ENCODE measurements at places on chromosomes 2 and 18.

- no peak for DNase-seq
These were observed 138.8 kb downstream of the EVA1A start for GRCh38 chr2:75421986-75422385.

GRCh38 chr2:41644936-41645335 lies 402.9 kb upstream of the PKDCC start:
- no peak for DNase-seq

GRCh38 chr2:165745916-165746315 lies 48.1 kb downstream of the GALNT3 start:
- DNase-seq, result no peak

DNA sequence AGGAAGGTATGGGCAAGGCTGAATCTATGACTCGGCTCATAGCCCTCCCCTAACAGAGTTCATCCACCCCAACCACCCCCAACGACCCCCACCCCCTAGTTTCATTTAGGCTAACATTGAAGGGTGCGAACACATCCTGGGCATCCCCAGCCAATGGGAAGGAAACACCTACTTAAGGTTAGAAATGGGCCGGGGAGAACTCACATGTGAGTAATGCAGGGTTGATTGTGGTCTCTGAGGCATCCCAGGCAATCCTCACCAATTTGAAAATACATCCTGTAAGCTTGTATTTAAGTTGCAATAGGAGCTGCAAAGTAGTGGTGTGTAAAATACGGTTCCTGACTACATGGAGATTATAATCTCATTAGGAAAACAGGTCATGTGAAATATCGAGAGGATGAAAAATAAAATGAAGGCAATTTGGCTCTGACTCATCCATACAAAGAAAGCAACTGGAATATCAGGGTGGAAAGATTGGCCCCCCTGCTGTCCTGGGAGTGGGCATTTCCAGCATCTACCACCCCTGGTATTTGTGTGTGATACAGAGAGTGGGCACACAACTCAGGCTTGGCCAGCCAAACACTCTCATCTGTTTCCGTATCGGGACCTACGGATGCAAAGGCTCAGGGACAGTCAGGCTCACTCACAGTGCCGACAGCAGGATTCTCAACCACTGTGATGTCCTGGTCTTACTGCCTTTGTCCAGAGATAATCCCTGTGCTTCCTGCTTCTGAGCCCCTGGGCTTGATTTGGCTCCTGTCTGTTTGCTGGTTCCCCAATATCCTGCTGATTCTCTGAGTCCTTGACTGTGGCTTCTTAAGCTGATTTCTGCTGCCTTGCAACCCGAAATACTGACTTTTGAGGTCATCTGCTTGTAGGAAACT lies 90.0 kb upstream of the NCKAP5 start:
- DNase-seq, result no peak

GRCh38 chr2:178836807-178837206 lies 29.6 kb upstream of the TTN start:
- DNase-seq, result no peak

- DNase-seq, result no peak
These were observed 48.1 kb downstream of the MAIP1 start for GRCh38 chr2:200003444-200003843.

DNA sequence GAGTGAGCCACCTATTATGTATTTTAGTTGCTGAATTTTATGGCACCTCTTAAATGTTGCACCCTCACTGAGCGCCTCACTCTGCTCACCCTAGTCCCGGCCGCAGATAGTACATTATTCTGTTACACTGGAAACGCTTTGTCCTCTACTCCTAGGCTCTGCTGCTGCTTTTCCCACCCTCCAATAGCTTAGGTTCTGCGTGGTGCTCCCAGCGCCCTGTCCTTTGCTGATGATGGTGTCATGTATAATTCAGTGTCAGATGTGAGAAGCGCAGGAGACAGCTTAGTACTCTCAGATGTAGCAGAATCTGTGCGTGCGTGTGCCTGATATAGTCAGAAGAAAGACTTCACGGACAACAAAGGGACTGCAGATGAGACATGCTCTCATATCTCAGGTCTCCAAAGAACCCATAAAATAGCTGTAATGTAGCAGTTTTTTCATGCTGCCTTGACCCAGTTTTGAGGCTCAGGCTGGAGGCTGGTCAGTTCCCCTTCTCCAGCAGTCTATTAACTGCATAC lies 1.4 kb upstream of the REEP1 start:
- DNase-seq, result no peak

DNA sequence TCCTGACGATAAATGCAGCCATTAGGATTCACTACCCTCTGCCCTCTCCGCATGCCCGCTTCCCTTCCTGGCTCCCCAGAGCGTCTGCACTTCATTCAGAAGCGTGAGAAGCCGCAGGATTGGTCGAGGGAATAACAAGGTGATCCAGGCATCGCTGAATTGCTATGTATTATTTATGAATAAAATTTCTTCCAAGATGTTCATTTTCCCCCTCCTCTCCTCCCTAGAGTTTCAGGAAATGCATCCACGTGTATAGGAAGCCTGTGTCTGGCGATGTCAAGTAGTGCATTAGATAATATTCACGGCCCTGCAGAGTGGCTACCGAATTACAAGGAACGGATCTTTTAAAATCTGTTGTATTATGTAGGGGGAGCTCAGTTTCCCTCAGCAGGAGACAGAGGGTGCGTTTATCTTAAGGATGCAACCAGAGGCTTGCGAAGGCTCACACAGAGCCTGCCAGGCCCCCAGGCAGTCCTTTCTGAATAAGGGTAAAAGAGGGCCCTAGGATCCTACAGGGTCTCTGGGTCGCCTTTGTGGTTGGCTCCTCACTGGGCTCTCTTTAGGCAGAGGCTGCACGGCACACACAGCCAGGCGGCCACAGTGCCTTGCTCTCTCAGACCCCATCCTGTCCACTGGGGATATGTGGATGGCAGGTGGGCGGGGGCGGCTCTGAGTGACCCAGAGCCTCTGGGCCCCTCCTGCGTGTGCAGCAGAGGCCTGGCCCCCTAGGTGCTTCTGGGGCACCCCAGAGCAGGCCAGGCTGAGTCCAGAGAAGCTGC lies 224.1 kb upstream of the PXDN start:
- no peak for DNase-seq

DNA sequence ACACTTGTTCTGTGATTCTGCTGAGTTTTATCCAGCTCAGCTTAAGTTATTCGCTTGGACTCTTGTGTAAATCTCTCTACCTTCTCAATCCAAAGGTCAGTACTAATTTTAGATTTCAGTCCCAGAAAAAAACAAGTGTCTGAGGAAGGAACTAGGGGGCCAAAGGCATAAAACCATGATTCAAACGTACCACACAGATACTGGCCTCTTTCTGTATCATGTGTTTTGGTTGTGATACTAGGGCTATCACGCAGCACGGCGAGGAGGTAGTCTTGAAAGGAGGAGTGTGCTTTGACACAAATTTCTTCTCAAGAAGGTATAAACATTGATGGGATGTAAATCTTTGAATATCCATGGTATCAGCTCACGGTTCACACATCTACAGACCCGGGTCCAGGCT lies 8.3 kb downstream of the SERPINE2 start:
- no peak for DNase-seq

GRCh38 chr2:1505031-1505441 lies 91.8 kb downstream of the TPO start:
- no peak for DNase-seq

GRCh38 chr18:45019469-45019868 lies 338.8 kb downstream of the SETBP1 start:
- no peak for DNase-seq

DNA sequence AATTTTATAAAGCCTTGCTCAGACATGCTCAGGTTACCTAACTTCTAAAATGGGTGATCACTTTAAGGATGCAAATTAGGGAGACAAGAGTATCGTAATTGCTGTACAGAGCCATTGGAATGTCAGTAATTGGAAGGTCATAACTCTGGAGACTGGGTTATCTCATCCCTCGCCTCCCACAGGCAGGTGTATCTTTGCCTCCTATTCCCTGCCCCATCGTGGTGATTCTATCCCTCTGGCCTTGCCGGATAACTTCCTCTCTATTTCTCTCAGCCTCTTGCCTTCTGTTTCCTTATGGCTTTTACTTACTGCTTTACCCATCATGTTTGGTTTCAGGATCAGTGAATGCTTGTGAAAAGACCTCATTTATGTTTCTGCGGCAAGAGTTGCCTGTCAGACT lies 2.5 kb downstream of the PDK1 start:
- no peak for DNase-seq

GRCh38 chr2:158079672-158080071 lies 22.0 kb upstream of the UPP2 start:
- no peak for DNase-seq

DNA sequence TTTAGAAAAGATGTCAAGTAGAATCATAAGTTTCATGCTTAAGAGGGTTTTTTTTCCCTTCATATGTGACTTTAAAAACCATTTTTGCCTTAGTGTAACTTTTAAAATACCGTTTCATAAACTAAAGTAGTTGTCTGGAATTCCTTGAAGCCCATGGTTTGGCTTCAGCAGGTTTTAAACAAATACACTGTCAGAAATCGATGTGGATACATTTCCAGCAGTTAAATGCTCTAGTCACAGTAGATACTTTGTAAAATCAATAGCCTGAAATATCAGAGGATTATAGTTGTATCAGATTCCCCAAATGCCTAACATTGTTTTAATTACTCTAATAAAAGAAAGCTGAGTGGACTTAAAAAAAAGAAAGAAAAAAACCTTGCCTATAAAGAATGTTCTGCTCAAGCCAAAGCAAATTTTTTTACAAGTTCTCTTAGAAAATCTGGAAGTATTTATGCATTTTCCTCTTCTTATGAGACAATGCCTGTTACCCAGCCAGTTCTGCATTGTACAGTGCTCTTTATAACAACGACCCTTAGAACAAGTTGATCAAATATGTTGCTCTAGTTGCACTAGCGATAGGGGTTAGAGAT lies 260.5 kb downstream of the LTBP1 start:
- DNase-seq, result no peak

GRCh38 chr2:179107737-179108136 lies 57.8 kb upstream of the CCDC141 start:
- no peak for DNase-seq

GRCh38 chr2:241890524-241891235 lies 21.2 kb downstream of the RTP5 start:
- DNase-seq, result no peak

GRCh38 chr2:147327613-147328012 lies 517.2 kb upstream of the ACVR2A start:
- DNase-seq, result peak; percentile 14

- DNase-seq, result no peak
These were observed 11.5 kb downstream of the NTSR2 start for GRCh38 chr2:11658208-11659114.

GRCh38 chr2:172172513-172173173 lies 69.9 kb upstream of the DLX2 start:
- DNase-seq, result peak; percentile 66

GRCh38 chr2:157194844-157195243 lies 62.7 kb upstream of the GALNT5 start:
- no peak for DNase-seq

DNA sequence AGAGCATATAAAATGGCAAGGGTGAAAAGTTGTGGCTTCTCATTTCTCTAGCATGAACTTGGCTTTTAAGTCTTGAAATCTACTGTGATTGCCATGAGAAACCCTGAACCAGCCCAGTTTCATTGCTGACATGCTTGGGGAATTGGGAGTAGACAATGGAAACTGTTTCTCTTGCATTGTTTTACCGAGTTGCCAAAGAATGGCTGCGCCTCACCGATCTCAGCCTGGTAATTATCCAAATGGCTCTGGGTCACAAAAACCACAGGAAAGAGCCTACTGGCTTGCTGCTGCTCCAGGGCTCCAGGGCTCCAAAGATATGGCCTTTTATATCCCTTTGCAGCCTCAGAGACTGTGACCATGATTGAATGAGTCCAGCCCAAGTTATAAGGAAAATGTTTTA lies 310.4 kb upstream of the NT5C1B start:
- no peak for DNase-seq

- DNase-seq, result no peak
These were observed 245.7 kb downstream of the IKZF2 start for GRCh38 chr2:212905640-212906201.

- DNase-seq, result no peak
These were observed 641.4 kb downstream of the IRS1 start for GRCh38 chr2:226158229-226158628.
